Hematopoietic multipotent progenitor cell treated with erythropoietin and hydrocortisone succinate and interleukin-3 and kit ligand, for 8 days (in vitro differentiated cells): ENCODE measurements at places on chromosomes 16 and 17.
A peak's percentile ranks its signal among the peaks of the same experiment; 100 is the strongest.

DNA sequence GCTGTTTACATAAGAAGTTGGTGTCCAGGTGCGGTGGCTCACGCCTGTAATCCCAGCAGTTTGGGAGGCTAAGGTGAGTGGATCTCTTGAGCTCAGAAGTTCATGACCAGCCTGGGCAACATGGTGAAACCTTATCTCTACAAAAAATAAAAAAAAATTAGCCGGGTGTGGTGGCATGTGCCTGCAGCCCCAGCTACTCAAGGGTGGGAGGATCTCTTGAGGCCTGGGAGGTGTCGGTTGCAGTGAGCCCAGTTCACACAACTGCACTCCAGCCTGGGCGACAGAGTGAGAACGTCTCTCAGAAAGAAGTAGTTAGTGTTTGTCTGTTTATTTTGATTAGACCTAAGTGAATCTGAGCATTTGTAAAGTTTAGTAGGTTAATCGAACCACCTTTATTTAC, 12.8 kb downstream of the DDX19A start:
- peak; percentile 69 for DNase-seq

GRCh38 chr16:73054813-73055482, 7.0 kb upstream of the ZFHX3 start:
- no peak for DNase-seq

DNA sequence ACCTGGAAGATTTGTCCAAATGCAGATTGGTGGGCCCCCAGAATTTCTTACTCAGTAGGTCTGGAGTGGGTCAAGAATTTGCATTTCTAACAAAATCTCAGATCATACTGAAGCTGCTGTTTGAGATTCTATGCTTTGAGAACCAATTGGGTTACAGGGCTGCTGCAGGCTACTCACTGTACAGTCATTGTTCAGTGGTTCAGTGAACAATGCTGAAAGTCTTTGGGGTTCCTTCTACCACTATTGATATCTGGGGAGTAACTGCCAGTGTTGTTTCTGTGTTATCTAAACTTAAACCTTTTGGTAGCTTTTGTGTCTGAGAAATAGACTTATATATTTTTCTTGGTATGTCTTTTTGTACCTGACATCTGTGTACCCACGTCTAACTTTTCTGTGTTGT, 187.5 kb downstream of the TANC2 start:
- DNase-seq, result no peak

DNA sequence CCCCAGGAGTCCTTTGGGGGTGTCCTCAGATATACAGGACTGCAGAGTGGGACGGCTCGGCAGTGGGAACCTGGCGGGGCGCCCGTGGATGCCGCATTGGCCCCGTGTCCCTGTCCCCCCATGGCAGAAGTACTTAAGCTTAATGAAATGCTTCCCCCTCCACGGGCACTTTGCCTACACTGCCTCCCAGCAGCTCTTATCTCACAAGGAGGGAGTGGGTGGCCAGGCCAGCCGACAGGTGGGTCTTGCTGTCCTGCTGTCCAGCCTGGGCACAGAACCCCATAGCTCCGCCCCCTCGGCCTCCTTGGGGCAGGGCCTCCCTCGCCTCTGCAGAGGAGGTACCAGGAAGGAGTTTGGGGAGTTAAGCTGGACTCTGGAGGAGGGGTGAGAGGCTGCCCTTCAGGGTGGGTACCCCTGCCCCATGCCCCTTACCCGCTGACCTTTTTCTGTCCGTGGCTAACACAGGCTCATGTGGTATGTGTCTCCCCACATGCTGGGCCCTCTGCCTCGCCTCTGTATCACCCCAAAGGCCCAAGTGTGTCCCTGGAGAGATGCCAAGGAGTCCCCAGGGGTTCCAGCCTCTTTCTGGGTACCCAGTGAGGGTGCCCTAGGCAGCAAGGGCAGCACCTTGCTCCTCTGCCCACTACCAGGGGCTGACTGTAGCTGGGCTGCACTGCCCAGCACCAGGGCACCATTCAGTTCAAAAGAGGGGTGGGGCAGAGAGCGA, 8.7 kb downstream of the THRA start:
- peak; percentile 79 for DNase-seq

GRCh38 chr16:22861580-22861979, 47.6 kb downstream of the HS3ST2 start:
- no peak for DNase-seq

DNA sequence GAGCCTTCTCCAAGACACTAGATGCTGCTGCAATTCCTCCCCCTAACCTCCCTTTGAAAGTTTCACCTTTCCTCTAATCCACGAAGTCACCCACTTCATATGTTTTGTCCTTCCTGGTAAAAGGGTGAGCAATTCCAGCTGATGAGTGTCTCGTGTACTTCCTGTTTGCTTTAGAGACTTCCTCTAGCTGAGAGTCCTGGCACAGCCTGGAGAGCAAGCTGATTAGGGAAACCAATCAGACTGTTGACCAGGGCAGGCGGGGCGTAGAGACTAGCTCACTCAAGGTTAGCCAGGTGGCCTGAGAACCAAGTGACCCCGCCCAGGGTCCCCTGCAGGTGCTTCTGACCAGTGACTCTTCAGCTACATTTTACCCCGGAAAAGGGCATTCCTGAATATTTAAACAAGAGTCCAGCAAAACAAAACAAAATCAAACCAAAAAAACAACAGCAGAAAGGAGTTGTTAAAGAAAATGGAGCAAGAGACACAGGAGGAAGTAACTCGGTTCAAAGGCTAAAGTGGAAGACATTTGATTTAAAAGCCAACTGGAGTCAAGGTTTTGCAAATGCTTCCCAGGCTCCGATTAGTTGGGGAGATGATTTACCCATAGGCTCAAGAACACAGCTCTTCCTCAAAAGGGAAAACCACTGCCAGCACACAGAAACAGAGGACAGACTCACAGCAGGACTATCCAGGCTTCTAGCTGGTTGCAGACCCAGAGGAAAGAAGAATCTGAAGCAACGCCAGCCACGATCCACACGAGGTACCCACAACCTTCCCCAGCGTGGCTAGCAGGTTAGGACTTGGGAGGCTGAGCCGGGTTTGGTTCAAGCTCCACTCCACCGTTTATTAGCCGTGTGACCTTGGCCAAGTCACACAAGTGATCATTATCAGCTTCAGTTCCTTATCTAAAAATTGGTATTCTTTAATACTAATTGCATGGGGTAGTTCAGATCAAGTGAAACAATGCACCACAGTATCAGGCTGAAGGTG, 13.4 kb downstream of the HSPB9 start:
- peak; percentile 26 for DNase-seq

- peak; percentile 45 for DNase-seq
Measured at GRCh38 chr17:60390186-60390585, 1.7 kb downstream of the USP32 start.

- DNase-seq, result no peak
Measured at GRCh38 chr17:32383926-32384434, 34.0 kb downstream of the ZNF207 start.

DNA sequence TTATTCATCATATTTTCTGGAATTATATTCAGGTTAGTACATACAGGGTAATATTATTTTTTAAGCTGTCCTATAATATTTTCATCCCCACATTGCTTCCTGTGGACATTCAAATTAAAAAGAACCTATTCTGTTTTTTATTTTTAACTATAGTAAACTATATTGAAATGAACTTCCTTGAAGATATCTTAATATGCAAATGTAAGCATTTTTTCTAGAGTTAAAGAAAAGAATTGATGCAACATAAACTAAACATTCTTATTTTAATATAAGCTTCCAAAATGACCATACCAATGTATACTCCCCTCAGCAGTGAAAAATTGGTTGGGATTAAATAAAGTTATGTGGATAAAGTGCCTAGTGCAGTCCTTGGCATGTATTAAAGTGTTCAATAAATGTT, 416.6 kb downstream of the KIF2B start:
- DNase-seq, result no peak

- no peak for DNase-seq
Measured at GRCh38 chr17:47707056-47707804, 13.3 kb downstream of the TBKBP1 start.

DNA sequence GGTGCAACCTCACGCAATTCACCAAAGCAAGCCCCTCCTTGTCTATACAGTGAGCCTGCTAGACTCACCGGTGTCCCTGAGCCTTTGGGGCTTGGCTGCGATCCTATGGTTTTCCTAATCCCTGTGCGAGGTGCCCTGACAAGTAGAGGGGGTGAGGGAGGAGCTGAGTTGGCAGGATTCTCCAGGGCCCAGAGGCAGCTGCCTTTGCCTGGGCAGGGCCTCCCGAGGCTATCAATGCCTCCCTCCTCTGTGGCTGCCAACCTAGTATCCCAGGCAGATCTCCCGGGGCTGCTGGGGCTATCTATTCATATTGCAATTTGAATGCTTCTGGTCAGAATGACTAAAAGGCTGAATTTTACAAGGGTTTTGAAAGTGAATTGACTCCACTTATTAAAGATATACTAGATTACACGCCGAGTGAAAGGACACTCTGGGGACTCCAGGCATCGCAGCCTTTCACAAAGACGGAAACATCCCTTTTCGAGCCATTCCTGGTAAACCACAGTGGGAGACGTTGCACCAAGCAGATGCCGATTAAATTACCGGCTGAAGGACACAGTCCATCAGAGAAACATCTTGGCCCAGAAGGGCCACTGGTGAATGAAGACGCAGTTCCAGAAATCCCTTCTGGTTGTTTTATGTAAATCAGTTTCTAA, 11.3 kb upstream of the PITPNM3 start:
- no peak for DNase-seq

- DNase-seq, result no peak
Measured at GRCh38 chr17:78559749-78560368, 17.3 kb downstream of the DNAH17 start.

DNA sequence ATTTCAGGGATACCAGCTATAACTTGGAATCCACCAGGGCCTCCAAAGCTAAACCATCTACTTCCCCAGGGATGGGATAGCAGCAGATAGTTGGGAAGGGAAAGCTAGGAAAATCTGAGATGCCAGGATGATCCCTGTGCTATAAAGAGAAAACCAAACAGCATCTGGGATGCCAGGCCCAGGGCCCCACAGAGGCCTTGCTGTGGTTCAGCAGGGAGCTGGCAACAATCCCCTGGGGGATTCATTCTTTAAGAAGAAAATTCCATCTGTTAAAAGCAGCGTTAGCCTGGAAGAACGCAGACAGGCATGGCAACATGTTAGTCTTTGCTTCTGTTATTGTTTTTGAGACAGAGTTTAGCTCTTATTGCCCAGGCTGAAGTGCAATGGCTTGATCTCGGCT, 16.6 kb downstream of the MYO18A start:
- DNase-seq, result no peak

GRCh38 chr17:66142428-66142827, 49.5 kb downstream of the CEP112 start:
- DNase-seq, result no peak

GRCh38 chr17:3866276-3866675, 20.2 kb upstream of the NCBP3 start:
- DNase-seq, result no peak

DNA sequence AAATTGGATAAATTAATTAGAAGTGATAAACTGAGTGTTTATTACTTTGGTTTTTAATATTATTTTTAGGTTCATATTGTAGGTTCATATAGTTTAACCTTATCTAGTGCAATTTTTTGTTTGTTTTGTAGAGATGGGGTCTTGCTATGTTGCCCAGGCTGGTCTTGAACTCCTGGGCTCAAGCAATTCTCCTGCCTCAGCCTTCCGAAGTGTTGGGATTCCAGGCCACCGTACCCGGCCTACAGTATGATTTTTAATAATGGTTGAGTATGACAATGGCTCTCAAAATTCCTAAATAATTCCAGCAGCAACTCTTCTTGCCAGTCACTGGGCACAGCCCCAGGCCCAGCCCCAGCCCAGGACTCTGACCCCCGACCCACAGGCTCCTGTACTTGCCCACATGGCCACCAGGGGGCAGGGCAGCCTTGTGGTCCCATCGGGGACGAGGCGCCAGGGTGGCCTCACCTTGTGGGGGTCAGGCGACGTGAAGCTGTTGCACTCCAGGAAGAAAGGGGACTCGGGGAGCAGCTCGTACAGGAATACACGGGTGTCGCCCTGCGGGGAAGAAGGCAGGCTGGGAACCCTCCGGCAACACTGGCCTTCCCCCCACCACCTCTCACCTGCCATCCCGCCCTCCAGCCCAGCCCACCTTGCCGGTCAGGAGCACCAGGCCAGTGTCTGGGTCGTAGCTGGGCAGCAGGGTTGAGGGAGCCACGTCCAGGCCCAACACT, 7.9 kb upstream of the PAM16 start:
- peak; percentile 46 for DNase-seq

GRCh38 chr17:73697872-73698271, 53.6 kb upstream of the SDK2 start:
- no peak for DNase-seq

DNA sequence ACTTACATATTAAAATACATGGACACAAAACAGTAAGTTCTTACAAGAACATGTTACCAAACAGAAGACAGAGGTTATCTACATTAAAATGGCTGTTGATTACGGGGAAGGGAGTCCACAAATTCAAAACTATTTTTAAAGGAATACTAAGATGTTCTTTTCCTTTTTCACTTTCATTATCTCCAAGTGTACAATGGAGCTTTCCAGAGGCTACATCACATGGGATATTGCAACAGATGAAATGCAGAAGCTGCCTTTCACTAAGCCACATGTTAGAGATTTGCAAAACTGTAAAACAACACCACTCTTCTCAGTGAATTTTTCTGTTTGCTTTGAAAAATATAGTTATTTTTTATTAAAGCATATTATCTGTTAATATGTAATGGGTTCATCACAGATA, 53.6 kb downstream of the XPO6 start:
- no peak for DNase-seq

- no peak for DNase-seq
Measured at GRCh38 chr17:49882434-49882833, 34.6 kb upstream of the TAC4 start.

- DNase-seq, result peak; percentile 72
Measured at GRCh38 chr17:1322014-1322428, 42.6 kb downstream of the TRARG1 start.

GRCh38 chr17:62336527-62336926, 43.8 kb upstream of the EFCAB3 start:
- DNase-seq, result no peak

- no peak for DNase-seq
Measured at GRCh38 chr17:1003633-1003971, 6.7 kb downstream of the TIMM22 start.

DNA sequence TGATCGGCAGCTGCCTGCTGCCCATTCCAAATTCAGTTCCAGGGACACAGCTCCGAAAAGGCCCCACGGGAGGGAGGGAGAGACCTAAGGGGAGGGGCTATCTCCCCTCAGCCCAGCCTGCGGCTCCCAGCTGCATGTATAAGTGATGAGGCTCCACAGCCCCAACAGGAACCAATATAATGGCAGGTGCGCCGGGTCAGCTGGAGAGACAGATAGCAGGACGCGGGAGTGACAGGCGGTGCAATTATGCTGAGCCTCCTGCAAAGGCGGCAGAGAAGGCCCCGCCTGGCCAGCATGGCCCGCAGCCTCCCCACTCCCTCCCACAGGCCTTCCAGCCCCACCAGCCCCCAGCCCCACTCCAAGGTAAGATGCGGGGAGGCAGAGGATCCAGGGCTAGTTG, 8.1 kb upstream of the C1QL1 start:
- no peak for DNase-seq

GRCh38 chr16:83472776-83473501, 334.8 kb upstream of the HSBP1 start:
- DNase-seq, result no peak

DNA sequence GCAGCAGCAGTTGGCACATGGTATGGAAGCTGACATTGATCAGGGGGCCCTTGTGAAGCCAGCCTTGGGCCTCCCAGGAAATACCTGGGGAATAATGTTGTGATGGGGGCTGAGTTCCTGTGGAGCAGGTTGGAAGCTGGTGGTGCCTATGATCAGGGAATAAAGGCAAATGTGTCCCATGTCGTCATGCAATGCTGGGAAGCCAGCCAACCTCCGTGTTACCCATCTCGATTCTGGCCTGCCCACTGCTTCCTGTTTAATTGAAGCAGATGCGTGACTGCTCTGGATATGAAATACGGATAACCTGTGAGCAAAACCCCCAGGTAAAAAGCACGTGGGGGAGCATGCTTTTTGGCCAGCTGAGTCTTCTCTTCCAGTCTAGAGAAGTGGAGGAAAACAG, 580.4 kb upstream of the HSBP1 start:
- no peak for DNase-seq
